Activated gamma-delta T cell (primary cell): ENCODE measurements at places on chromosomes 3 and 15.

- no peak for DNase-seq
Observed at GRCh38 chr3:100068826-100069225, 45.5 kb downstream of the FILIP1L start.

- DNase-seq: no peak
Observed at GRCh38 chr3:136576279-136577009, 175.7 kb downstream of the STAG1 start.

DNA sequence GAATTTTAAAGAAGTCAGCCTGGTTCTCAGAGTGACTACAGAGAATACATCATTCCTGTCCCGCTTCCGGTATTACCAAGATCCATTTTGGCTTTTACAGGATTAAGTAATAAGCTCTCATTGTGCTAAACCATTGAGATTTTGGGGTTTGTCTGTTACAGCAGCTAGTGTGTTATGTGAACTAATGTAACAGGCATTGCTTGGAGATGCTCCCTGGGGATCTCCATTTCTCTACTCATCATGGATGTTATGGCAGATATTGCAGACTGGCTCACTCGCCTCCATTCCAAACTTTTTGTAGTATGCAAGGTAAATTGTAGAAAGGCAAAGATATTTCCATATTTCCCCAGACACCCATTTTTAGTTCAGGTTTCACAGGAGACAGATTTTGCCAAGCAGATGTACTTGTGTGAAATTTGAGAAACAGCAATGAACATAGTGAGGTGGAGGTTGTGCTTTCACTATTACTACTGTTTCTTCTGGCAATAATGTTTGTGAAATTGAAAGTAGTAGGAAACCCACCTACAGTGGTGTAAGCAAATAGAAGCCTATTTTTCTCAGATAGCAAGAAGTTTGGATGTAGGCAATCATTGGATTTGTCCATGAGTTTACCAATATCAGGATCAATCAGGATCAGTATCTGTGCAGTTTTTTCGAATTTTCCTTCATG is 177.1 kb upstream of the GALNT15 start:
- DNase-seq: no peak

DNA sequence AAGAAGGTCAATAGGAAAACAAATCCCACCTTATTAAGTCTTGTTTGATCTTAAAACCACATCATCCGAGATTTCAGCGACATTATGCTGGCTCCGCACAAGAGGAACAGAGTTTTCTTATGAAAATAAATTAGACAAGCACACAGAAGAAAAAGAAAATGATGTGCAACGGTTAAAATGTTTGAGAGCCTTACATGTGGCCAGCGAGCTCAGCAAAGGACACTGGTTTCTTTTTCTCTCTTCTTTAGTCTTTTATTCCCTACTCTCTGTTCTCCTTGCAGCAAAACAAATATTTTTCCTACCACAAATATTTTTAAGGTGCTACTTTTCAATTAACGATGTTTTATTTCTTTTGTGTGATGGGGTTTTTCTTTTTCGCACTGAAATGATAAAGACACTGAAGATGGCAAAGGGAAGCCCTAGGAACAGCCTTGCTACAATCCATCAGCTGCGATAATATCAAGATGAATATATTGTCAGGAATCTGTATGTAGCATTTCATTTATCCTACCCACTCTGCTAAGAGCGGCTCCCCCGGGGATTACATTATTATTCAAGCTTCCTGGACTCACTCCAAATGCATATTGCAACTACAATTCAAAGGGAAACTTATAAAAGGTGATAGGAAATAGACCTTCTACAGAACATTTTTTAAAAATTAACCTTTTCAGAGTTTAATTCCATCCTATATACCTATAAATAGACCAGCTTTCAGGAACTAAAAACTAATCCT is 72.9 kb downstream of the ANXA2 start:
- no peak for DNase-seq

GRCh38 chr15:81947548-81947947 is 98.3 kb downstream of the MEX3B start:
- DNase-seq: no peak

DNA sequence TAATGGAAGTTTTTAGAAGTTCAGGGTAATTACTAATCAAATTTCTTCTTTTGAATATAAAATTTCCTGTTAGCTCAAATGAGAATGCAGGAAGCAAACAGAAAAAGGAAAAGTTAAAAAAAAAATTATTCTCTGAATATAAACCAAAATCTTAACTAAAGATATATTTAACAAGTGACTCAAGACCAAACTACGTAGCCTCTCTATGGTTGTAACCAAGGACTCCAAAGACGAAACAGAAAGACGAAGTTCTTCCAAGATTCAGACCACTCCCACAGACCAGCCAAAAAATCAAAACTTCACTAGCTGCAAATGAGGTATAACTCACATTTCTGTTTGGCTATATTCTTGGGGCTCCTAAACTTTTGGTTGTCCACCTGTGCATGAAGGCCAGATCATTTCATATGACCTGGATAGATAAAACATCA is 846.5 kb upstream of the ALCAM start:
- DNase-seq: no peak
